ENCODE measurements at places on chromosomes 2 and 18.

GRCh38 chr2:128724547-128724946 lies 405.9 kb upstream of the HS6ST1 start:
- DNase-seq = no peak

DNA sequence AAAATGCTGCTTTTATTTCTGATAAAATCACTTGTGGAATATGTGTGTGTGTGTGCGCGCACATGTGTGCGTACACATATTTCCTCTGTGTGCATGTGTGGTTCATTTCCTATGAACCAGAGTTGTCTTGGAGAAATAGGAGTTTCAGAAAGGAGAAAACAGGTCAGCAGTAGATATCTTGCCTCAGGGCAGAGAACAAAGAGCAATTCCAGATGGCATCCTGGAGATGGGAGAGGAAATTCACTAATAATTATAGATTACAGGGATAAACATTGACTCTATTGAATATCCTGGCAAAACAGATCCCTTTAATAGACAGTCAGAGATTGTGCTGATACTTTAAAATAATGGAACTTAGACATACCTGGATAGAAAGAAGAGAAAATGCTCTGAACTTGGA lies 298.0 kb downstream of the TRIB2 start:
- no peak for DNase-seq

GRCh38 chr2:204479557-204479956 lies 65.7 kb upstream of the PARD3B start:
- no peak for DNase-seq

DNA sequence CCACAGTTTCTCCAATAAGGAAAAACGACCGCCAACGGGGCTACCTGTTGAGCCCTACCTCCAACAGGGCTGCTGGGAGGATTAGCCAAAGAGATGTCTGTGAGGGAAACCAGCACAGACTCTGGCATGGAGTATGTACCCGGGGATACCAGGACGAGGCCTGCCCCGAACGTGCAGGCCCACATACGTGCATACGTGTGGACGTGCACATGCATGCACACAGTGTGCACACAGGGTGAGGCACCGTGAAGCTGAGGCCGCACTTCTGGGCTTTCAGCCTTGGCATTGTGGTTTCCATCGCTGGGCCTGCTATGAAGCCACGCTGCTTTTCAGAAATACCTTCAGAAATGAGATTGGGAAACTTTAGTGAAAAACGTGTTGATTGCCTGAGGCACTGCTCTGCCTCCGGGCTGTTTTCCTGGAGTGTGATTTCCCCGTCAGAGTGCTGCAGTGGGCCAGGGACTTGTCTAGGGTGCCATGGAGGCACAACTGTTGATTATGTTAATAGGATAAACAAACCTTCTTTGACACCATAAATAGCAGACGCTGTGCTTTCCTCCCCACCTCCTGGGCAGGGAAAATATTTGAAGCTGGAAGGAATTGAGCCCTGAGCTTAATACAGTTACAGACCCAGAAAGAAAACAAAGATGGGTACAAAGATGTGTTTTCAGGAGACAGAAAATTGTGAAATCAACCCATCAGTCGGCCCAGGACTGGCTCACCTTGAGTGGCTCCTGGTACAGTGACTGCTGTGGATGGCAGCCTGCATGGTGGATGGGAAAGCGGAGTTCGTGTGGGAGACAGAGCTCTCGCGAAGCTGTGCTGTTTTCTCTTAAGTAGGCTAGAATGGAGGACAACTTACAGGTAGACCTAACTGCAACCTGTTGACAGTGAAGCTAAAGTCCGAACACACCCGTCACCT lies 182.3 kb downstream of the FAM210A start:
- DNase-seq = no peak

GRCh38 chr2:217943446-217944321 lies 59.1 kb downstream of the TNS1 start:
- DNase-seq = peak; percentile 29

GRCh38 chr2:105368759-105369408 lies 30.0 kb downstream of the FHL2 start:
- DNase-seq = no peak

DNA sequence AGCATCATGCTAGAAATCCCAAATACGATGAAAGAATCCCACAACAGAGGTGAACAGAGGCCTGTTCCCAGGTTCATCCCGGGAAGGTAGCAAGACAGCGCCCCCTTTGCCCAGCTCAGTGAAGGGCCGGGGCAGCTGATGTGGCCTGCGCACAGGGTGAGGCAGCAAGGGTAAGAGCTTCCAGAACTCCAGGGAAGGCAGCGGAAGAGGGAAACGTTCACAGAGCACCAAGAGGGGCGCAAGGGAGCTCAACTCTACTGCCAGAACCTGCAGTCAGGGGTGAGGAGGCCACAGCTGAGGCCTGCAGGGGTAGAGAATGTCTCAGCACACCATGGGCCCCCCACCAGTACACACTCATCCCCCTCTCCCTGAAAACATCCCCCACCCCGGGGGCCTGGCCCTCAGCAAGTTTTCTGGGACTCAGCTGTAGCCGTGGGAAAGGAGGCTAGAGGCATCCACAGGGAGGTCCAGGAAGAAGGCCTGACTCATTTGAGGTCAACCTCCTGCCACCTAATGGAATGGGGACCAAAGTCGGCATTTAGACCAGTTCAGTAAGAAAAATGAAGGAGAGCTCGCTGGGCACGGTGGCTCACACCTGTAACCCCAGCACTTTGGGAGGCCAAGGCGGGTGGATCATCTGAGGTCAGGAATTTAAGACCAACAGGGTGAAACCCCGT lies 95.6 kb upstream of the ASAP2 start:
- DNase-seq = no peak

DNA sequence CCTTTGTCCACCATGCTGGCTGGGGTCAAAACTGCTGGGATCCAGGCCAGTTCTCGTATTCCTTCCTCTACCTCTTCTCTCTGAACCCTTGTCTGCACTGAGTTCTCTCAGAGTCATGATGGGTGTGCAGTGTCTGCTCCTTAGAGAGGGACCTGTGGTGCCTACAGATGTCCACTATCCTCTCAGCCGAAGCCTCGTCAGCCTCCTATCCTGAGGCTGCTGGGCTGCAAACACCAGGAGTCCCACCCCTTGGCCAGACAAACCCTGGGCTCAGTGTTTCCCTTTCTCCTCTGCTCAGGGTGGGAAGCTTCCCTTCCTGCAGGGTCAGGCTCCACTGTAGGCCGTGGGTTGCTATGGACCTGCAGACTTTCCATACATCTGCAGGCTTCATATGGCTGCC lies 2.3 kb downstream of the INPP5D start:
- DNase-seq = no peak

DNA sequence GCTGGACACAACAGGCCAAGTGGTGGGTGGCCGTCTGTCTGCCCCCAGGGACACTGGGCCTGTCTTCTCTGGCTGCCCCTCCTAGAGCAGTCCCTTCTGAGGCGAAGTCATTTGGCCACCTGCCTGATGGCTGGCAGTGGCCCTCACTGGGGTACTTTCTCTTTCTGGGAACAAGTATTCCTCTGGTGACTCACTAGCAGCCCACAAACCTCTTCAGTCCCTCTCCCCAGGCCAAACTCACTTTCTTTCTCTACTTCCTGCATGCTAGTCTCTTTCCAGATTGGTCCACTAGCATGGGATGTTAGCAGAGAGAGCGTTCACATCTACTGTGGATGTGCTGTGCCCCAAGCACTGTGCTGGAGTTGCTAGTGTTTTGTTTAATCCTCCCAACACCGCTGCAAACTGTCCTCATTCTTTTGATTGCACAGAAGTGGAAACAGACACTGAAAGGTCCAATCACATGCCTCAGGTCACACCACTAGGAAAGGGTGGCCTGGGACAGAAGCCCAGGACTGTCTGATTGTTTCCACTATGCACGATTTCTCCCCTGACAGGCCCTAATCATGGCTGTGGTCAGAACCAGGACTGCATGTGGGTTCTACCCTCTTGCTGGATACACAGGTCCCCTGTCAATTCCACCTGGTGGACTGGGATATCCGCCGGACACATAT lies 5.2 kb downstream of the DYSF start:
- DNase-seq = no peak

- DNase-seq = no peak
These were observed 131.3 kb downstream of the CELF4 start for GRCh38 chr18:37434161-37434860.

DNA sequence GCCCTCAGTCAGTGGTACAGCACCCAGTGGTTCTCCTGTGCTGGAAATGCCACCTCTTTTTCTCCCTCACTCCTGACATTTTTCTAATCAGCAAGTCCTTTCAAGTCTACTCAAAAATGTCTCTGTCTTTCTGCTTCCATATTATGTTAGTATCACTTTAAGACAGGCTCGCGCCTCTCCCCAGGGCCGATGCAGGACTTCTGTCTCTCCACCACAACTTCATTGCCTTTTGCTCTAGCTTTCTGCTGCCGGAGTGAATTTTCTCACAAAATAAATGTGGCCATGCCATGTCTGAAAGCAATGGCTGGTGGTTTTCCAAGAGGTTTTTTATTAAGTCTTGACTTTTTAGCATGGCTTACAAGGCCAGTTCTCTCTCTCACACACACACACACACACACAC lies 73.6 kb downstream of the AOX1 start:
- DNase-seq = no peak

DNA sequence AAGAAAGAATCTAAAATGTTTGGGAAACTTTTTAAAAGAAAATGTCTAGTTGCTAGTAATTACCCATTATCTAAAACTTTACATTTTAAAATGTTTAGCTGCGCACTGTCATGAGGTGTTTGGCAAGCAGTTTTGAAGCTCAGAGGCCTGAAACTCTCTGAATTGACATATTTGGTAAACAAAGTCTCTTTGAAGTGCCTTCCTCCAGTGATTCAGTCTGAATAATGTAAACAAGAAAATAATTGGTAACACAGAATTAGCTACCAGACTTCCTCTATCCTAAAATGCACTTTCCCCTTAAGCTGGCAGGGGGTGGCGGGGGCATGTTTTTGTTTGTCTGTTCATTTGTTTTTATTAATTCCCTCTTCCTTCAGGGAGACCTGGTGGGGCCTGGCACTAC lies 61.4 kb downstream of the WDR75 start:
- DNase-seq = no peak

GRCh38 chr2:14123436-14124103 lies 508.9 kb upstream of the LRATD1 start:
- no peak for DNase-seq

DNA sequence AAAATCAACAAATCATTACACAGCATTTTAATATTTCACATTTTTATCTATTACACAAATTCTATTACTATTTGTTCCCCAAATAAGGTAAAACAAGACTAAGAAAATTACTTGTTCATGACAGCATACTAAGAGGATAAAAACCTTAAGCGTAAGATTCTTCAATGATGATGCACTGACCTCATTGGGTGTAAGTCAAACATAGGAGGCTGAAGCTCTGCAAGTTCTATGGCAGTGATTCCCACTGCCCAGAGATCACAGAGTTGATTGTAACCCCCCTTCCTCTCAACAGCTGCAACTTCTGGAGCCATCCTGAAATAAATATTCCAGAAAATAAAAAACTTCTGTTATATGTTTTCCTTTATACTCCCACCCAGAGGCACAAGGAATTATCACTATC lies 82.2 kb upstream of the CDKL4 start:
- no peak for DNase-seq

DNA sequence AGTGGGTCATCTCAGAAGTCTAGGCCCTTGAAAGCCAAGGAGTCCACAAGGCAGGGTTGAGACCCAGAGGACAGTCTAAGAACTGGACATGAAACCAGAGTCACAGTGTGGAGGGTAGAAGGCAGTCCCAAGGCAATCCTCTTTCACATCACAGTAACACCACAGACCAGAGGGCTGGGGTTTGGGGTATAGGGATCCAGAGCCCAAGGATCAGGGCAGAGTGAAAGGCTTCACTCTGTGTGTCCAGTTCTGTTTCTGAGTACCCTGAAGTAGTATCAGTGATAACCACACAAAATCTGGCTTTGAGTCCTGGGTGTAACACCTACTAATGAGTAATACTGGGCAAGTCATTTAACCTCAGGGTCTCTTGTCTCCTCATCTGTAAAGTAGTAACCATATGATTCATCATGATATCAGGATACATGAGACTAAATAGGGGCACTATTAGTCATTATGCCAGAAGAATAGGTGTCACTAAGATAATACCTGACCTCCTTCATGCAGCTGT lies 91.0 kb downstream of the ICA1L start:
- DNase-seq = no peak

DNA sequence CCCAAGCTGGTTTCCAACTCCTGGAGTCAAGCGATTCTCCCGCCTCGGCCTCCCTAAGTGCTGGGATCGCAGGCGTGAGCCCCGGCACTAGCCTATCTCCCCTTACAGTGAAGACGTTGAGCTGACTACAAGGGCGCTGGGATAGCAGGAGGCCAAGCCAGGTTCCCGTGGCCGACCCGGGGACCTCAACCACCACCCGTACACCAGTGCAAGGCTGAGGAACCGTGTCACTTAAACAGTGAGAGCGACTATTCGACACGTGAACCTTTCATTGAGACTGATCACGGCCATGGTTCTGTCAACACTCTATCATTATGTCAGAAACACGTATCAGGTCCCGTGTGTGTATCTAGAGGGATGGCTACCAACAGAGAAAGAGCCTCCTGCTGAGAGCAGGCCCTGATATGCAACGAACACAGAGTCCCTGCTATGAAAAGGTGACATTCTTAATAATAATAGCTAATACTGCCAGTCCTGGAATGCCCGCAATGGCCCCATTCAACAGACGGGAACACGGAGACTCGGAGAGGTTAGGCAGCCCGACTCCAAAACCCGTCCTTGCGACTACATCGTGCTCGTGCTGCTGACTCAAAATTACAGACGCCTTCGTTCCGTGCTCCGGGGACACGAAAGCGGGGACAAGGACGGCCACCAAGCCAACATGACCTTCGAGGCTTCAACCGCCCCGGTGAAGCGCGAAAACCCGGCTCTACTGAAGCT lies 833 bp downstream of the AFG3L2 start:
- DNase-seq = no peak

DNA sequence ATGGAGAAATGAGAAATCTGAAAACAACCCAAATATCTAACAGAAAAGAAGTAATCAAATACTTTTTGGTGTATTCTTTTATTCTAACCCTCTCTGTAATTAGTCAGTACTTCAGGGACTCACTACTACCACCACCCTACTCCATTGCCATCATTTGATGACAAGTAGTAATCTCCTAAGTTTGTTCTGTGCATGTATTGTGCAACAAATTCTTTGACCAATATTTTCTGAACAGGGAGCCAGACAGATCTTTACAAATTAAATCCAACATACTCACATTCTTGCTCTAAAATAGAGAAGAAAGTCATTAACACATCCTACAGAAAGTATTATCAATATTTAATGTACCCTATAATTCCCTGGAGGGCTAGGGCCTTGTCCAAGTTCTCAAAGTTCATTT lies 1416.4 kb downstream of the DSC3 start:
- no peak for DNase-seq

GRCh38 chr2:238801791-238802190 lies 46.1 kb upstream of the TWIST2 start:
- DNase-seq = no peak

DNA sequence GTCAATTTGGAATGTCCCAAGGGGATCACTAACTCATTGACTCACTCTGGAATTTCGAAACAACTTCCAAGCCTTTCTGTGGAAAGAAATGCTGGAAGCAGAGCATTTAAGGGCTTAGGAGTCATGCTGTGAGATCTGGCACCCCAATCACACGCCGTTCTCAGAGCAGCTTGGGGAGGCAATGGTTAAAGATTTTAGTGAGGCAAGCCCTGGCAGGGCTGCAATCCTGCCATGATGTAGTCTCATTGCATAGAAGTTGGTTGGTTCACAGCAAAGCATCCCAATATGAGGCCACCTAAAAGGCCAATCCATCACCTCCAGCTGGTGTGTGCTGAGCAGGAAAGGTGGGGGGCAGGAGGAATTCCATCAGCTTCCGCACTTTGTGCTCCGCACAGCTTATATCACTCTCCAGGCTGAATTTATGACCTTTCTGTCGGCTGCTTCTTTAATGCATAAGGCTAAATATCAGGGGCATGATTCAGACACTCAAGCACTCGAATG lies 1043.9 kb upstream of the POU3F3 start:
- DNase-seq = no peak

GRCh38 chr2:101752716-101753616 lies 55.5 kb downstream of the MAP4K4 start:
- no peak for DNase-seq

Data from NCI-H524 (cell line).